Right renal pelvis (tissue), 4 donors: ENCODE measurements at places on chromosomes 13 and 19.

DNA sequence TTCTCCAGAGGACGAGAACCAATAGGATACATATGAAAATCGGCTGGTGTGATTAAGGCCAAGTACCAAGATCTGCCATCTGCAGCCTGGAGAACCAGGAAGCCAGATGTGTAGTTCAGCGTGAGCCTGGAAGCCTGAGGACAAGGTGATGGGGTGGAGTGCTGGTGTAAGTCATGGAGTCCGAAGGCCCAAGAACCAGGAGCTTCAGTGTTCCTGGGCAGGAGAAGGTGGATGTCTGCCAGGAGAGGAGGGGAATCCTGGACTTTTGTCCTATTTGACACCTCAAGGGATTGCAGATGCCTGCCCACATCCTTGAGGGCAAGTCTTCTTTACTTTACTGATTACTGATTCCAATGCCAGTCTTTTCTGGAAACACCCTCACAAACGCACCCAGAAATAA is 71.5 kb downstream of the SPATA13 start:
- DNase-seq, result no peak

GRCh38 chr19:13018035-13018914 is 23.0 kb downstream of the NFIX start:
- no peak for DNase-seq

- DNase-seq, result no peak
Observed at GRCh38 chr13:113650275-113650674, 7.7 kb downstream of the ATP4B start.

DNA sequence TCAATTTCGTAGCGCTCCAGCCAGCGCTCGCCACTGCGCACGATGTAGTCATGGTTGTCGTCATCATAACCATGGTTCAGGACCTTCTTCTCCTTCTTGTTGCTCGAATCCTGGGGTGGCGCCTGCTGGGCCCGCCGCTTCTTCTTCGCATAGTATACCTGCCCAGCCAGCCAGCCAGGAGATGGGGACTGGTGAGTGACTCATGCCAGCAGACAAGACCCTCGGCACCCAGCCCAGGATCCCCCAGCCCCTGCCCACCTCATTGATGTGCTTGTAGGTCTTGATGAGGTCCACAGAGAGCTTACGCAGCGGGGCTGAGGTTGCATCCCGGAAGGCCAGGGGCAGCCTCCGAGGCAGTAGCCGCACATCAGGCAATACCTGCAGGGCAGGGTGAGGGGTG is 3.6 kb downstream of the DYRK1B start:
- DNase-seq, result no peak

DNA sequence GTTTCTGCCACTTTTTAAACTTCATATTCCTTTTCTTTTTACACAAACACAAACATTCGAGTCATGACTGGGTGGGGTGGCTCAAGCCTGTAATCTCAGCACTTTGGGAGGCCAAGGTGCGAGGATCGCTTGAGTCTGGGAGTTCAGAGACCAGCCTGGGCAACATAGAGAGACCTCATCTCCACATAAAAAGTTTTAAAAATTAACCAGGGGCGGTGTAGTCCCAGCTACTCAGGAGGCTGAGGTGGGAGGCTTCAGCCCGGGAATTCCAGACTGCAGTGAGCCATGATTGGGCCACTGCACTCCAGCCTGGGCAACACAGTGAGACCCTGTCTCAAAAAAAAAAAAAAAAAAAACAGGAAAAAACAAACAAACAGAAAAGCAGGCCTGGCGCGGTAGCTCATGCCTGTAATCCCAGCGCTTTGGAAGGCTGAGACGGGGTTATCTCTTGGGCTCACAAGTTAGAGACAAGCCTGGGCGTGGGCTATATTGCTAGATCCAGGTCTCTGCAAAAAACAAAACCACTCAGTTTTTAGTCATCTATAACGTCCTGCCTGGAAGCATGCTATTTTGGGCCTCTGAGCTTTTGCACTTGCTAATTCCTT is 583 bp upstream of the BAX start:
- DNase-seq, result no peak

DNA sequence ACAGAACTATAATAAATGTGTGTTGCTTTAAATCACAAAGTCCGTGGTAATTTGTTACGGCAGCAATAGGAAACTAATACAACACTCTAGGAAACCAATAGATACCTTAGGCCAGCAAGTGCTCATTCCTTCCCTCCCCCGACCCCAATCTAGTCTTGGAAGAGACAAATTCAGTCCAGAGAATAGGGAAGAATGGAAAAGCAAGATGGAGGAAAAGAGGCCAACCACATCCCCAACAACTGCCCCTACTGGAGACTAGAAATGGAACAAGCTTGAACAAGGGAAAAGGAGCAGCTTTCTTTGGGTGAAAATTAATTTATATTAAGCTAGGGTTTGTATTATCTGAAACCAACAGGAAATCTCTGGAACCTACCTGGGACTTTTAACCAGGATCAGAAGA is 54.4 kb downstream of the DIAPH3 start:
- DNase-seq, result no peak

GRCh38 chr13:20369886-20370361 is 137.8 kb upstream of the GJB6 start:
- no peak for DNase-seq

DNA sequence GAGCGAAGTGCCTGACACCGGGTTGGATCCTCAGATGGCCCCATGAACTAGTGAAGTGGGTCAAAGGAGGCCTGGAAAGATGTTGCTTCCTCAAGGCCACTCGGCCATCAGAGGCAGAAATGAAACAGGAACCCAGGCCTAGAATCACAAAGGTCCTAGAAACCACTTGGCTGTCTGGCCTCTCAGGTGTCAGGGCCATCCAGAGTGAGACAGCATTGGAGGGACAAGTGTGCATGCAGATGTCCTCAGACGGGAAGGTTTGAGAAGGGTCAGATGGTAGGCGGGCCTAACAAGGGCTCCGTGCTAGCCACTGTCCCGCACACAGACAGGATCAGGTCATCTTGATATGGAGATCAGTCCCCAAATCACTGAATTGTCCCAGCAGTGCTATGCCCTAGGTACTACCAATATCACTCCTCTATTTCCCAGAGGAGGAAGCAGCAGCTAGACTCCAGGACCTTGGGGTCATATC is 14.3 kb downstream of the CCDC97 start:
- no peak for DNase-seq

- DNase-seq, result no peak
Observed at GRCh38 chr19:9881720-9882119, 46.6 kb downstream of the PIN1 start.

DNA sequence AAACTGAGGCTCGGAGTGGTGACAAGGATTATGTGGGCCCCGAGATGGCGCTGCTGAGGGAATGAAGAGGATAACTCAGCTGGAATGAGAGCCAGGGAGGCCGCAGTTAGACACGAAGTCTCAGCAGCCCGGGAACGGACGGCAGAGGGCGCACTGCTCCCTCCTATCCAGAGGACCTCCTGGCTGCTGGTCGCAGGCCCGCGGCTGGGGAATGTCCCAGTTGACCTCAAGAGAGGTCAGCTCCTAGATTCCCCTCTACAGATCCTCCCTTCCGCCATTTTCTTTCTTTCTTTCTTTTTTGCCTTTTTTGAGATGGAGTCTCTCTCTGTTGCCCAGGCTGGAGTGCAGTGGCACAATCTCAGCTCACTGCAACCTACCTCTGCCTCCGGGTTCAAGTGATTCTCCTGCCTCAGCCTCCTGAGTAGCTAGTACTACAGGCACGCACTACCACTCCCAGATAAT is 24.1 kb upstream of the ASPDH start:
- no peak for DNase-seq

DNA sequence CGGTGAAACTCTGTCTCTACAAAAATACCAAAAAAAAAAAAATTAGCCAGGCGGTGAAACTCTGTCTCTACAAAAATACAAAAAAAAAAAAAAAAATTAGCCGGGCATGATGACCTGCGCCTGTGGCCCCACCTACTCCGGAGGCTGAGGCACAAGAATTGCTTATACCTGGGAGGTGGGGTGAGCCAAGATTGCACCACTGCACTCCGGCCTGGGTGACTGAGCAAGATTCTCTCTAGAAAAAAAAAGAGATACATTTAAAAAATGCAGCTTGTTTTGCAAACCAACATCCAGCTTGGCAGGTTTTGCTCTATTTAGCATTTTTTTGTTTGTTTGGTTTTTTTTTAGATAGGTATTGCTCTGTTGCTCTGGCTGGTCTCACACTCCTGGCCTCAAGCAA is 6.7 kb upstream of the PGPEP1 start:
- no peak for DNase-seq

DNA sequence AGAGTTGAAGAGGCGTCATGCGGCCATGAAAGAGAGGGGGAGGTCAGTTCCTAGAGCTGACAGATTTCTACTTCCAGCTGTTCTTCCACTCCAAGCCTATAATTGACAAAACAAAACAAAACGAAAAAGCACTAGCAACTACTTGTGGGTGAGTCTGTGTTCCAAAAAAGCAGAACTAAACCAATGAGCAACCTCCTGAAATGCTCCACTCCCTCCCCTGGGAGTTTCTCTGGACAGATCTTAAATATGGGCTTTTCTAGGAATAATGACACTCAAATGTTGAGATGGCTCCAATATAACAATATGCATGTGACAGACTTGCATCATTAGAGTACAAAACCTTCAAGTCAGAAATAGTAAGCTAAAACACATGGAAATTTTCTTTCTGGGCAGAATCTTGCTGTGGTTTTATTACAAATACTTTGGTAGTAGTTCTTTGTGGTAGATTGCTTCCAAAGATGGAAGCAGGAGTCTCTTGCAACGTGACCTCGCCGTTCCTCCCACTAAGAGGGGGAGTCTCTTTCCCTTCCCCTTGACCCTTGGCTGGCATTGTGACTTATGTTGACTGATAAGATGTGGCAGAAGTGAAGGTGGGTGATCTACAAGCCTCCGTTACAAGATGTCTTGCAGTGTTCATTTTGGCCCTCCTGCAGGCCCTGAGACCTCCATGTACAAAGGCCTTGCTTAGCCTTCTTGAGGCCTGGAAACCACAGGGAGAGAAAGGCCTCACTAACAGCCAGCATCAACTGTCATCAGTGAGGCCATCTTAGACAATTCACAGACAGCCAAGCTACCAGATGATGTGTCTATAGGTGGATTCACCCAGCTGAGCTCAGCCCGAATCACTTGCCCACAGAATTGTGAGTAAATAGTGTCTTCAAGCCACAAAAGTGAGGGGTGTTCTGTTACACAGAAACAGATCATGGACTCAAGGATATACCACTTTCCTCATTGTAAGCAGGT is 173.1 kb upstream of the RFC3 start:
- no peak for DNase-seq

- no peak for DNase-seq
Observed at GRCh38 chr19:10104130-10104513, 1.6 kb upstream of the ANGPTL6 start.

GRCh38 chr13:27820524-27821482 is 28.5 kb downstream of the GSX1 start:
- DNase-seq, result no peak

DNA sequence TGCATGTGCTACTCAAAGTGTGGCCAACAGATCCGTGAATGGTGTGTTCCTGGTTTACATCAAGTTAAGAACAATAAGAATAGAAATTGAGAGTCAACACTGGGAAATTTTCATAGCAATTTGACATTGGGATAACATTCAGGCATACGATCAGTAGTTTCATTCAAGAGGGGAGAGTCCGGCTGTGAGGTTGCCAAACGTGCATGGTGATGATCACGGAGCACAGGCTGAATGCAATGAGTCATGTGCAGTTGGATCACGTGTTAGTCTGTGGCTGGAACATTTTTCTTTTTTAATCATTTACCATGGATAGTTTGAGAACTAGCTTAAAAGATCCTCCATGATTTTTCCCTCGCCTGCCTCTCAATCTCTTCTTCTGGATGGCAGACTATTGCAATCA is 2.5 kb upstream of the DCT start:
- DNase-seq, result no peak

DNA sequence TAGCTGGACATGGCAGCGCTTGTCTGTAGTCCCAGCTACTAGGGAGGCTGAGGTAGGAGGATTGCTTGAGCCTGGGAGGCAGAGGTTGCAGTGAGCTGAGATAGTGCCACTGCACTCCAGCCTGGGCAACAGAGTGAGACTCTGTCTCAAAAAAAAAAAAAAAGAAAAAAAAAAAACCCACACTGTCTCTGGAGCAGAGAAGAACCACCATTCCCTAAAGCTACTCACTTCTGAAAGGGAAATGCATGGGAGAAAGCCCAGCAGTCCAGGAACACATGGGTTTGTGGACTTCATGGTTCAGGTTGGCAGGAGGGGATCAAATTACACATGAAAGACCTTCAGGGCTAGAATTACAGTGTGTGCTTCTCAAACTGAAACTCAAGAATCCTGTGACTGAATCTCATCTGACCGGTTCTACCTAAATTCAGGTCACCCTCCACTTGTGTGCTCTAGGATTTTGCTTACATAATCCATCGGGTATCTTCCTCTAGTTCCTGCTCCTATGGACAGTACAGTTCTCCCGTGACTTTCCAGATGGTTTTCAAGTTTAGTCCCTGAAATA is 30.2 kb upstream of the CPB2 start:
- DNase-seq, result no peak

DNA sequence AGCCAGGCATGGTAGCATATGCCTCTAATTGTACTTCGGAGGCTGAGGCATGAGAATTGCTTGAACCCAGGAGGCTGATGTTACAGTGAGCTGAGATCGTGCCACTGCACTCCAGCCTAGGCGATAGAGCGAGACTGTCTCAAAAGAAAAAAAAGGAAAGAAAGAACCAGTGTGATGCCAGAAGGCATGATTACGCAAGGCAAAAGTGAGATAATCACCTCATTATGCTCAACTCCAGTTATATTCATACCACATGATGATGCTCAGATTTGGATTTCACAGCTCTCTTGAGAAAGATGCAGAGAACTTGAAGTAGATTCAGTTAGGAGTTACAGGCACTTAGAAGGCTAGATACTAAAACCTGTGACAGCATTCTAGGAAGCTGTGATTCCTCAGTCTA is 21.8 kb downstream of the RCBTB1 start:
- DNase-seq, result no peak

- DNase-seq, result no peak
Observed at GRCh38 chr13:107969546-107969945, 245.8 kb downstream of the LIG4 start.

GRCh38 chr13:40519637-40520036 is 146.8 kb downstream of the FOXO1 start:
- DNase-seq, result no peak

- no peak for DNase-seq
Observed at GRCh38 chr13:87907202-87907601, 236.0 kb downstream of the SLITRK5 start.

DNA sequence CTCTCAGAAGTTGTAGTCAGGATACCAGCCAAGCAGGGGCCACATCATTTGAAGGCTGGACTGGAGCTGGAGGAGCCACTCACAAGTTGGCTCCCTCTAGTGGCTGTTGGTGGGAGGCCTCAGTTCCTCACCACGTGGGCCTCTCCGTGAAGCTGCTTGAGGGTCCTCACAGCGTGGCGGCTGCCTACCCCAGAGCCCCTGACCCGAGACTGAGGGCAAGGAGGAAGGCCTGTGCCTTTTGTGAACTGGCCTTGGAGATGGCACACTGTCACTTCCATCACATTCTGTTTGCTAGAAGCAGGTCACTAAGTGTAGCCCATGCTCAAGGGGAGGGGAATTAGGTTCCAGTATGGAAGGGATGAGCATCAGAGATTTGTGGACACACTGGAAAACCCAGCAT is 14.6 kb downstream of the GNA11 start:
- no peak for DNase-seq

GRCh38 chr13:43865892-43866291 is 13.6 kb downstream of the CCDC122 start:
- no peak for DNase-seq
